Hematopoietic multipotent progenitor cell treated with erythropoietin and hydrocortisone succinate and interleukin-3 and kit ligand, for 4 days (in vitro differentiated cells): ENCODE measurements at places on chromosomes 6 and 20.
A peak's percentile ranks its signal among the peaks of the same experiment; 100 is the strongest.

GRCh38 chr6:146071781-146072180 is 42.9 kb downstream of the GRM1 start:
- no peak for DNase-seq

GRCh38 chr20:46820682-46821081 is 74.0 kb upstream of the EYA2 start:
- no peak for DNase-seq

GRCh38 chr6:137099689-137100403 is 55.1 kb upstream of the IL20RA start:
- DNase-seq: no peak

DNA sequence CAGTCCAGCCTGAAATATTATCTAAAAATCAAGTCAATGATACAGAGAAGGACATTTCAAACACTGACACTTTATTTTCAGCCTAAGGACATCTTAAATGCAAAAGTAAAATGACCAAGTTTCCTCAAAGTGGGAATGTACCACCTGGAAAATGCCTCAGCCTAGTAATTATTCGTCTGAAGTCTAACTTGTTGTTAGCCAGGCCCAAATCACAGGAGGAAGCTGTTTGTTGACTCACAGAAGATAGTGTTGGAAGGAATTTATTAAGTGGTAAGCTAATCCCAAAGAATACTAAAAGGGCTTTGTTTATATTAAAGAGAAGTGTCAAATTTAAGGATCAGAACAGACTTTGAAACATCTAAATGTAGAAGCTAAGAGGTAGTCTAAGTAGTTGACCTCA is 2.5 kb downstream of the PDE7B start:
- DNase-seq: no peak

DNA sequence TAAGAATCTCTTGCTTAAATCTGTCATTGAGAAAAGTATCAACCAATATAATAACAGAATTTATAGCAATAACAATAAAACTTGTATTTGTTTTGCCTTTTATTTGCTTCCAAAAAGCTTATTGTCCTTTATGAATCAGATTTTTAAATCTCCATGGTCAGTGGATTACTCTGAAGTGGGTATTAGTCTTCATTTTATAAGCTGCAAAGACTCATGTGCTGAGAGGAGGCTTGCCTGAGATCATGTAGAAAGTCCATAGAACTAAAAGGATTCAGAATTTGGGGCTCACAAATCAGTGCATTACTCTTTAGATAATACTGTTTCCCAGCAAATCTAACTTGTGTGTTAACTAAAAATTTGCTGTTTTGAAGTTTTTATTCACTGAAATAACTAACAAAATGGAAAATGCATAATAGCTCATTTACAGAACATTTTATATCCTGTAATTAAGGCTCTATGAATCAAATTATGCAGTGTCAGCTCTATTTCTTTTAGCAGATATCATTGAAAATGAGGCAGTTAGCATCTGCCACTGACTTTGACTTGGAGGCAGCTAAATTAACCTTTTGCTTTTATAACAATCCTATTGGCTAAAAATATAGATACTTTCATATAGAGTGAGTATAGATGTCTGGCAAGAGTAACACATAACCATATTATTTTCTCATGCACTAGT is 781.1 kb upstream of the CITED2 start:
- DNase-seq: no peak

GRCh38 chr6:132530293-132530974 is 7.6 kb upstream of the TAAR9 start:
- peak; percentile 88 for DNase-seq

DNA sequence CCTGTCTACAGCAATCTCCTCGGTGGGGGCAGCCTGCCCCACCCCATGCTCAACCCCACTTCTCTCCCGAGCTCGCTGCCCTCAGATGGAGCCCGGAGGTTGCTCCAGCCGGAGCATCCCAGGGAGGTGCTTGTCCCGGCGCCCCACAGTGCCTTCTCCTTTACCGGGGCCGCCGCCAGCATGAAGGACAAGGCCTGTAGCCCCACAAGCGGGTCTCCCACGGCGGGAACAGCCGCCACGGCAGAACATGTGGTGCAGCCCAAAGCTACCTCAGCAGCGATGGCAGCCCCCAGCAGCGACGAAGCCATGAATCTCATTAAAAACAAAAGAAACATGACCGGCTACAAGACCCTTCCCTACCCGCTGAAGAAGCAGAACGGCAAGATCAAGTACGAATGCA is 19.4 kb downstream of the PRDM1 start:
- DNase-seq: no peak

DNA sequence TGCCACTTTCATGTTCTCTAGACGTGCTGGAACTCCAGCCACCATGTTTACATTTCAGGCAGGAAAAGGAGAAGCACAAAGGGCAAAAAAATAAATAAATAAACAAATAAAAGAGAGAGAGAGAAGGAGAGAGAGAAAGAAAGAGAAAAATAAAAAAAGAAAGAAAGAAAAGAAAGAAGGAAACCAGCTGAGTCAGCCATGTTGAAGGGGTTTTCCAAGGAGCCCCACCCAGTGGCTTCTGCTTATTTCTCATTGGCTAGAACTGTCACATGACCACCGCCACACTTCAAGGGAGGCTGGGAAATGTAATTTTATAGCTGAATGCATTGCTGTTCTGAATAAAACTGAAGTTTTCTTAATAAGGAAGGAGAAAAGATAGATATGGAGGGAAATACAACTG is 71.1 kb downstream of the BFSP1 start:
- DNase-seq: no peak

DNA sequence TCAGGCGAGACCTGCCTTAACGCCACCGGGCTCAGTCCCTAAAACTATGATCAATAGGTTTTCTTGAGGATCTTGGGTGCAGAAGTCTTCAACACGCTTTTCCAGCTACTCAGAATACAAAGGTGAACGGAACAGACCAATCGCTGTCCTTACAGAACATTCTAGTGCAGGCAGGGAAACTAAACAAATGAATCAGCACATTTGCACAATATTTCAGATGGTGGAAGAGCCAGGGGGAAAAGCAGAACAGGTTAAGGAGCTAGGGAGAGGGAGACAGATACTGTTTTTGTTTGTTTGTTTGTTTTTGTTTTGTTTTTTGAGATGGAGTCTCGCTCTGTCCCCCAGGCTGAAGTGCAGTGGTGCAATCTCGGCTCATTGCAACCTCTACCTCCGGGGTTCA is 271.1 kb downstream of the TFAP2C start:
- DNase-seq: no peak

- DNase-seq: no peak
These were observed 86.5 kb downstream of the CHD6 start for GRCh38 chr20:41531518-41532275.

- DNase-seq: no peak
These were observed 45.8 kb downstream of the SAMD5 start for GRCh38 chr6:147554281-147554680.

DNA sequence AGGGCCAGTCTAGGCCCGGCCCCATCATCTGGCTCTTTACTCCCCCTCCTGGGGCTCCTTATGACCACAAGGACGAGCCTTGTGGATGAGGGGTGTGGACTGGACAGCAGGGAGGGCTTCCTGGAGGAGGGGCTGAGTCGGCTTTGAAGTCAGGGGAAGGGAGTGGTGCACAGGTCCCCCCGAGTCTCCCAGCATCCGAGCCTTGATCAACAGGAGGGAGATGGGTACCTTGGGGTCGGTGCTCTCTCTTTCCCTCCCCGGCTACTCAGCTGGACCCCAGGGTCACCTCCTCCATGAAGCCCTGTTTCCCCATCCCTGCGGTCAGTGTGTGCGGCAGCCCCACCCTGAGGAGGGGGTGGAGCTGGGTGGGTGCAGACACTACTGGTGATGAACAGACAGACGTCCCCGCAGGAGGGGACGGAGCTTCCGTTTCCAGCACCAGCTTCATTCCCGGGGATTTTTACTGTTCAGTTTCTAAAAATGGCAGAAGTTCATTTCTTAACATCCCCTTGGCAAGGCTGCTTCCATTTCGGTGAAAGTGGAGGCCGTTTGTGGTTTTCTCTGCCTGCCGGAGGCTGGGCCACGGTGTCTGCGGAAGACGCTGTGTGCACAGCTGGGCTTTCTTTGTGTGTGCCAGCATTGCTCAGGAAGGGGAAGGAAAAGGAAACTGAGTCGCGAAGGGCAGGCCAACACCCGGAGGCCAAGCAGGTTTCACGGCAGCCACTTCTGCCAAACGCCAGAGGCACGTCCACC is 19.6 kb downstream of the NTSR1 start:
- DNase-seq: peak; percentile 73

DNA sequence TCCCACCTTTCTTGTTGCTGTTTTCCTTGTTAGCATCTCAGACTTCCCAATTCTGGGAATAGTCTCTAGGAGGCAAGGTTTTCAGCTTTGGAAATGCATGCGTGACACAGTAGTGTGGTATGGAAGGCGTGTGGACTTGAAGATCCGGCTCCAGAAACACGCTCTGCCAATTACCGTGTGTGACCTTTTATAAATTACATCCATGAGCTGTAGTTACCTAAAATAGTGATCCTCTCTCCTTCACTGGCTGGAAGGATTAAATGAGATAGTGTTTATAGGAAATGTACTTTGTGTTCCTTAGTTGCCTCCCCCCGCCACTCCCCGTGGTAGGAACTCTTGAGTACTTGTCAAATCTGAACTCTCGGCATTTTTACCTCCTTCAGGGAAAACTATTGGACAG is 13.0 kb downstream of the E2F3 start:
- DNase-seq: no peak

- DNase-seq: no peak
These were observed 12.1 kb upstream of the NTSR1 start for GRCh38 chr20:62696434-62696957.

- DNase-seq: peak; percentile 19
These were observed 684.3 kb downstream of the QKI start for GRCh38 chr6:164098857-164099267.

DNA sequence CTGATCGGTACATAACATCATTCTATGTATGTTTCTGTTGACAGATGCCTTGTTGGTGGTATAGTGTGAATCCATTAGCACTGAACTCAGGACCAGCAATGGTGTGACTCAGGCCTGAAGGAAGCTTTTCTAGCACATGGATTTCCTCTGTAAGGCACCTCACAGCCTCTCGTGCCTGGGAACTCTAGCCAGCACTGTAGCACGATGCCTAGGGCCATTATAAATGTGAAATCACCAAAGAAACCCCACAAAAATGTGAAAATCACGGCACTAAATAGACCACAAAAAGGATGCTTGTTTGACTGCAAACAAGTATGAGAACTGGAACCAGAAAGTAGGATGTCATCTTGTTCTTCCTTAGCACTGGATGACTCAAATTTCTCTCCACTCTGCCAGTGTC is 63.7 kb upstream of the NKX2-2 start:
- no peak for DNase-seq

DNA sequence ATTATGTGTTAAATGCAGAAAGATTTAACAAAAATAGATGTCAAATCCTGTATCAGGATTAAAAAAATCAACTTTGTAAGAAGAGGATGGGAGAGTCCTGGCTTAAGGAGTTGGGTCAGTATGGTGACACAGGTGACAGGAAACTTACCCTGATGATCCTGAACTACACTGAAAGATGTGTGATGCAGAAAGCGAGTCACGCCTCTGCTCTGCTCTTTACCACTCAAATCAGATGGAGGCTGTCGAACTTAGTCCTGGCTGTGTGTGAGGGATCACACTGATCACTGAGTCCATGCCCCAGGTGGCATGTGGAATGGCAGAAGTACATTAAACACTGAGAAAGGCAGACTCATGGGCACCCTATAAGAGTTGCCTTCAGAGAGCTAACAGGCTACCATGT is 92.9 kb downstream of the GJA10 start:
- DNase-seq: no peak

DNA sequence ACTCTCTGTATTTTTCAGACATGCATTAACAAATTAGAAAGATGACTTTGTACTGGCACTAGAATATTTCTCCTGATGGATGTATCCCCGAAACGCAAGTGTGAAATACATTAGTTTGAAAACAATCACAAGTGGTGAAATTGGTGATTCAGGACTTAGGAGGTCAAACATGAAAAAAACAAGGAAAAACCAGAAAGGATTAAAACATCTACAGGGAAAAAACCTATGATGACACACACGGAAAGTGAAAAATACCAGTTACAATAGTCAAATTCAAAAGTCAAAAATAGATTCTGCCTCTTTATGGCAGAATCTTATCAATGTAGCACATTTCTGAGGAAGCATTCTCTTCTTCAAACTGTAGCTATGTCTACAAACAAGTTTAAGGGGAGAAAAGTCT is 129.0 kb upstream of the SGK1 start:
- DNase-seq: no peak

GRCh38 chr20:10927011-10927583 is 253.3 kb upstream of the JAG1 start:
- no peak for DNase-seq

- no peak for DNase-seq
These were observed 227.1 kb downstream of the HACE1 start for GRCh38 chr6:104632588-104632987.

GRCh38 chr20:63121246-63121645 is 94.7 kb downstream of the YTHDF1 start:
- DNase-seq: no peak

- DNase-seq: no peak
These were observed 151.8 kb downstream of the VEGFA start for GRCh38 chr6:43921548-43922425.

DNA sequence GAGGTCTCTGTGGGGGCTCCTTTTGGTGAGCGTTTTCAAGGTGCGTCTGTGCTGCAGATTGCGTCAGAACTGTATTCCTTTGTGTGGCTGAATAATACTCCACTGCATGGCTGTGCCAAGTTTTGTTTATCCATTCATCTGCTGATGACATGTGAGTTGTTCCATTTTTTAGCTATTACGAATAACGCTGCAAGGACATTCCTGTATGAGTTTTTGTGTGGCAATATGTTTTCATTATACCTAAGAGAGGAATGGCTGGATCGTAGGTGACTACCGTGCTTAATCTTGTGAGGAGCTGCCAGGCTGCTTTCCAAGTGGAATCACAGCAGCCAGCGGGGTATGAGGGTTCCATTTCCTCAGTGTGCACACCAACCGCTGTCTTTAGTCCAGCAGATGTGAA is 1.1 kb upstream of the DACT2 start:
- DNase-seq: no peak

DNA sequence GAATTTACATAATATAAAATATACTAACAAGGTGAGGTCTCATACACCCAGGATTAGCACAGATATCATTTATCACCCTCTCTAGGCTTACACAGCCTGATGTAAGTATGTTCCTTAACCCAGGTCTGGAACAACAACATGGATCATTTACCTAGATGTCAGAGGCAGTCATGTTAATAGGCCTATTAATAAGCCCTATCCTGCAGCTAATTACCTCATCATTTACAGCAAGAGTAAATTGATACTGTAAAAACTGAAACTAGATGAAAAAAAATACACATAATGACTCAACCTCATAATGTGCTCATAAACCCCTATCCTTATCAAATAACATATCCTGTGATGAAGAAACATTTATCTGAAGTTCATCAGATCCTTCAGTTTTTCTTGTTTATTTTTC is 334.3 kb upstream of the MANEA start:
- no peak for DNase-seq

GRCh38 chr6:22926790-22927354 is 357.5 kb downstream of the HDGFL1 start:
- DNase-seq: no peak

GRCh38 chr20:3222635-3223600 is 13.6 kb downstream of the ITPA start:
- peak; percentile 79 for DNase-seq

GRCh38 chr6:146770965-146771735 is 172.4 kb downstream of the ADGB start:
- peak; percentile 97 for DNase-seq
